ENCODE measurements at places on chromosomes 7 and 10.

DNA sequence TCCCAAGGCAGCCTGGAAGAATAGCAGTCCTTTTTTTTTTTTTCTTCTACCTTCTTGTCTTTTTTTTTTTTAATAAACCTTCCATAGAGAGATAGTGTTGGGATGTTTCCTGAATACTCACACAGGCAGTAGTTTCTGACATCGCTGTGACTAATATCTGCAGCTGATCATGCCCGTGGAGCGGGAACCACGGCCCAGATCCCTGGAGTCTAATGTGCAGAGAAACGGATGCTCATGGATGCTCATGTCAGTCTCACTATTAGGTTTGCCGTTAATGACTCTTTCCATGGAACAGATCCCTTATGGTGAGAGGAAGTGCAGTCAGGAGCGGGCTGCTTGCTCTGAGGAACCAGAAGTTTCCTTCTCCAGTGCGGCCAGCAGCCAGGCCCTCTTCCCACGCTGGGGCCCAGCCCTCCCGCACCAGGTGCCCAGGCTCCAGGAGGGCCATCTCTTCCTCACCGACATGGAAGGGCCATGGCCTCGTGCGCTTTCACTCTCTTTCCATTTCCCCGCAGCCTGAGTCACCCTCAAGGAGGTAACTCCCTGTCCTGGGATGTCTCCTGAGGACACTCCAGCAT, 132.5 kb downstream of the WDR37 start:
- DNase-seq = no peak

GRCh38 chr7:105350906-105351305, 37.8 kb downstream of the SRPK2 start:
- no peak for DNase-seq

DNA sequence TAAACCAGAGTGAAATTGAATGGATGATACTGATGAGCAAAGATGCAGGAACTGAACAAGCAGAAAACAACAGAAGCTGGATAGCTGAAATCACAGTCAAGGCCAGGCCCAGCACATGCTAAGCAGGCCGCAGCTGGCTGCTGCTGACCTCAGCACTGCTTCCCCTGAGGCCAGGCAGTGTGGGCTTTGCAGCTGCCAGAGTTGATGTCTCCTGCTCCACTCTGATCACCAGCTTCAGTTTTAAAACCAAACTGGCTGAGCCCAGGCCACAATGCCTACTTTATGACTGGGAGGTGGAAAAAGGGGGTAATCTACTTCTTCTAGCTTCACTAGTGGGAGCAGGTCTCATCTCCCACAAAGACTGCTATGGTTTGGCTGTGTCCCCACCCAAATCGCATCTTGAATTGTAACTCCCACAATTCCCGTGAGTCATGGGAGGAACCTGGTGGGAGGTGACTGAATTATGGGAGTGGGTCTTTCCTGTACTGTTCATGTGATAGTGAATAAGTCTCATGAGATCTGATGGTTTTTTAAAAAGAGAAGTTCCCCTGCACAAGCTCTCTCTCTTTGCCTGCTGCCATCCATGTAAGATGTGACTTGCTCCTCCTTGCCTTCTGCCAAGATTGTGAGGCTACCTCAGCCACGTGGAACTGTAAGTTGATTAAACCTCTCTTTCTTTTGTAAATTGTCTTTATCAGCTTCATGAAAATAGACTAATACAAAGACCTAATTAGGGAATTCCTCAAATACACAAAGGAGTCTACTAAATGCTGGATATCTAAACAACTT, 136.4 kb upstream of the ITGB1 start:
- no peak for DNase-seq

DNA sequence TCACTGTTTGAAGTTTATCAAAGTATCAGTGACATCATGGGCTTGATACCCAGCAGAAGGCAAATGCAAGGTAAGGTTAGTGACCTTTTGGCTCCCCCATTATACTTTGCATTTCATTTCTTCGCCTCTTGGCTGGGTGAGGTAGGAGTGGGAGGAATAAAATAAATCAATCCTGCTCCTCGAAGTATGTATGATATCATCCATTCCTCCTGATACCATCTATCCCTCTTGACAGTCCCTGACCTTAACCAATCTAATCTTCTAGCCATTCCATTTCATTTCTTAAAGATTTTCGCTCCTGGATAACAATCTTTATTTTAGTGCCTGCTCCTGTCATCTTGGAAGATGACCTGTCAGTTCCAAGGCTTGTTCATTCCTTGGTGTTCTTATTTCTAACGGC, 1083.3 kb downstream of the NXPH1 start:
- no peak for DNase-seq

GRCh38 chr10:124732931-124733570, 11.1 kb downstream of the FAM53B start:
- DNase-seq = peak; percentile 73

GRCh38 chr10:29407280-29407858, 118.5 kb downstream of the LYZL1 start:
- no peak for DNase-seq

DNA sequence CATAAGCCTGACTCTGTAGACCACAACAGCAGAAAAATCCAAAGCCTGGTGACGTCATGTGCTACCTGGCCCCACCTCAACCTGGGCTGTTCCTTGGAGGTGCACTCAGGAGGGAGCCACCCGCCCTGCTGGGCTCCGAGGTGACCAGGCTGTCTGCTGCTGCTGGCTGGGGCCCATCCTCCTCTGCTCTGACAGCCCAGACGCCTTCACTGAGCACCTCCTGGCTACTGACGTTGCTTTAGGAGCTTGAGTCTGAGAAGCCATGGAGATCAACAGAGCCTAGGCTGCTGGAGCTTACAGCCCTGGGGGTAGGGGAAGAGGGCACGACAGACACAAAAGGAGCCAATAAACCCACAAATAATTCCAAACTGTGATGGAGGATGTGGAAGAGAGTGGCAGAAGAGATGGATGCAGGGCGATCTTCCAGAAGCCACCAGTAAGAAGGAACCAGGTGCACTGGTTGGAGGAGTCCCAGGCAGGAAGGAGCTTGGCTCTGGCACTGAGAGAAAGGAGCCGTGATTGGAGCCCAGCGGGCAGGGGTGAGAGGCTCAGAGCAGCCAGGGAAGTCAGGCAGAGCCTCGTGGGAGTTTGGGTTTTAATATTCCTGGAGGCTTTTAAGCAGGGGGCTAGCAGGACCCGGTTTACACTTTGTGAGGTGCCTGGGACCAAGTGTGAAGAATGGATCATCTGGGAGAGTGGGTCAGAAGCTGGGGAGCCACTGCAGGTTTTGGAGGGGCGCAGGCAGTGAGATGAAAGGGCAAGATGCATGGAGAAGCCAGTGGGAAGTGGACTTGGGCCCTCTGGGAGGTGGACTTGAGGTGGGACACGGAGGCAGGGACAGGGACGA, 1.7 kb upstream of the PTPRE start:
- peak; percentile 23 for DNase-seq

DNA sequence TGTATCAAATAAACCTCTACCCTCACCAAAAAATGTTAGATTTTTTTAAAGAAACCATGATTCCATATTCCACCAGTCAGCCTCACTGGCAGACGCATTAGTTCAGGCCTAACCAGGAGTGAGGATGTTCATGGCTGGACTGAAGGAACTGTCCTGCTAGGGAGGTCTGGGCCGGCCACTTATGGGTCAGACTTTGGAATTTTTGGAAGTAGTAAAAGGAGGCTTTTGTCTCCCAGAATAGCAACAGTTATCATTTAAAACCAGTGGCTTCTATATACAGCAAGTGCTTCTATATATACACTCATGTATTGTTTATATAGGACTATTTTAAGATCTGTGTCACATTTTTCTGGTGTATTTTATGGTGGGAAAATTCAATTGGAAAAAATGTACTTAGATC, 120.5 kb downstream of the CNNM2 start:
- peak; percentile 27 for DNase-seq

DNA sequence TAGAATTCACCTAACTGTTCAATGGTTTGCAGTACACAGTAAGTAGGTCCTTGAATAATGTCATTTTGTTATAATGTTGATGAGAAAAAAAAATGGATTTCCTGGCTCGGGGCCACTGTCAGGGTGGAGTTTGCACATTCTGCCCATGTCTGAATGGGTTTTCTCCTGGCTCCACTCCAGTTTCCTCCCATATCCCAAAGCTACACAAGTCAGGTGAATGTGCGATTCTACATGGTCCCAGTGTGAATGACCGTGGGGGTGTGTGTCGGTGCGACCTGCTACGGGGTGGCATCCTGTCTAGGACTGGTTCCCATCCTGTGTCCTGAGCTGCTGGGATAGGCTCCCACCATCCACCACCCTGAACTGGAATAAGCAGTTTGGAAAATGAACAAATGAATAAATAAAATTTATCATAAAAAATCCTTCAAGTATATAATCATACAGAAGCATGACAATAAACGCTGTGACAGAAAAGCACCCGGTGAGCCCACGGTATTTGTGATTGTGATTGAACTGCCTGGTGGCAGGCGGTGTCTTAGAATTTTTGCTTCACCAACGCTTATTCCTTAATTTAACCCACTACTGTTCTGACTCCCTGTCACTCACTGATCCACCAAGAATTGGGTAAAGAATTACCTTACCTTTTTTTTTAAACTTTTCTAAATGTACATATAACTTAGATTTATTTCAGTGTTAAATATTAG, 114.1 kb downstream of the ICA1 start:
- DNase-seq = no peak

DNA sequence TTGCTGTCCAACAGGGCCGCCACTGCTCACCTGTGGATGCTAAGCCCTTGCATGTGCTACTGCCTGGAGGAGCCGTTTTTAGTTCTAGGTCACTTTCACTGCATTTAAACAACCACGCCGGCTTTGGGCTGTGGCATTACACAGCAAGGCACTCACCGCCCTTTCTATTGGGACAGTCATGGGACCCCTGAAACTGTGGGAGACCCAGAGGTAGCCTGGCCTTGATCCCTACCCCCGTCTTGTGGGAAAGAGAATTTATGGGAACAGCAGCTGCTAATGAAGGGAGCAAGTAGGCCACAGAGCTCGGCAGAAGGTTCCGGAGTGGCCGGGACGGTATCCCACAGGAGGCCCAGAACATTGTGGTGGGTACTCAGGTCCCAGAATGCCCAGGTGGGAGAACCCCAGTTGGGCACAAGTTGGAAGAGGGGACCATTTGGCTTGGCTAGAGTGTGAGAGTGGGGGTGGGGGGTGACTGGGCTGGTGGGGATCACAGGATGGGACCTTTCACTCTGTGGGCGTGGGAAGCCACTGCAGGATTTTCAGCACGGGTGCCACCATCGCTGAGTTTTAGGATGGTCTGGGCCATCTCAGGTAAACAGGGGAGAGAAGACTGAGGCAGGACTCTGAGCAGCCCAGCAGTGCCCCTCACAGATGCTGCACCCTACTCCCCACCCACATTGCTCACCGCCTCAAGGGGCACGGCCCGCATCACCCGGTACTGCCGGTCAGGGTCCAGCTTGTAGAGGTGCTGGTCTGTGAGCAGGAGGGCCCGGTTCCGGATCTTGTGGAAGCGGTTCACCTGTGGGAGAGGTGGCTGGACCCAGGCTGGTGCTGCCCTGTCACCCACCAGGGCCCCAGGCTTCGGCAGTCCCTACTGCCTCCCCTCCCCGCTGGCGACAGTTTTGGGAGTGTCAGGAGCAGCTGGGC, 15.2 kb downstream of the MYO1G start:
- DNase-seq = no peak

- DNase-seq = no peak
These were observed 282.3 kb upstream of the KAT6B start for GRCh38 chr10:74544106-74544505.

- DNase-seq = no peak
These were observed 29.3 kb upstream of the DDX50 start for GRCh38 chr10:68871731-68872342.

GRCh38 chr7:46989247-46989646, 592.7 kb downstream of the TNS3 start:
- no peak for DNase-seq

GRCh38 chr10:125344573-125345171, 184.3 kb upstream of the CTBP2 start:
- no peak for DNase-seq
